ENCODE measurements at places on chromosomes 4 and X. TPM values are rescaled to one million over a fixed set of nuclear protein-coding genes. Genes with fewer than 3 reads are reported as not detected.

UGT2B15 gene
- 42.9 TPM for total RNA-seq

C4orf51 gene
- not detected for total RNA-seq

DNA sequence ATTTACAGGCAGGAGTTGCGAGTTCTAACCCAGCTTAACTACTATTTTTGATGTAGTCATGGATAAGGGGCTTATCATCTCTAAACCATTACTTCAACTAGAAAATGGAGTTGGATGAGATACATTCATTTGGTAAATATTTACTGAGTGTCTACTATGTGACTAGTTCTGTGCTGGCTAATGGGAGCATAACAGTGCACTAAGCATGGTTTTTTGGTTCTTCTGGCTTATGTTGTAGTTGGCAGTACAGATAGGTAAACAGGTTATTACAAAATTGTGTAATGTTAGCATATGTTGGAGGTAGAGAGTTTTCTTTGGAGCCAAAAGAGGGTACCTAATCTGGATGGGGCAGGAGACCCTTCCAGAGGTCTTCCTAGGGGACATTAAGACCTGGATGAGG is 25.8 kb upstream of the PI4K2B start:
- no peak for DNase-seq

MAGEA9B gene
- total RNA-seq, result not detected

DNA sequence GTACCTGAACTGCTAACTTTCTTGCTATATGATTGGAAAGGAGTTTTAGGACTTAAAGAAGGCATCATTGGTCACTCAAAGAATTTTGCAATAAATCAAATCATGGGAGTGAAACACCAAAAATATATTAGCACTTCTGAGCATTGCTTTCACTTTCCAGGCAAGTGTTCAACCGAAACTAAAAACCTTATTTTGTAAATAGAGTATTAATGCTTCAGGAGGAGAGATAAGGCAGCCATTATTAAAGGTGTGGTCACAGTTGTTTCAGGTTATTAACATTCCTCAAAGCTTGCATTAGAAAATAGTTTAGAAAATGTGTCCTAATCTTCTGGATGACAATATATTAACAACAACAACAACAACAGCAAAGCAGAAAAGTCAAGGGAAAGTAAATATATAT is 92.3 kb upstream of the TLL1 start:
- no peak for DNase-seq

DNA sequence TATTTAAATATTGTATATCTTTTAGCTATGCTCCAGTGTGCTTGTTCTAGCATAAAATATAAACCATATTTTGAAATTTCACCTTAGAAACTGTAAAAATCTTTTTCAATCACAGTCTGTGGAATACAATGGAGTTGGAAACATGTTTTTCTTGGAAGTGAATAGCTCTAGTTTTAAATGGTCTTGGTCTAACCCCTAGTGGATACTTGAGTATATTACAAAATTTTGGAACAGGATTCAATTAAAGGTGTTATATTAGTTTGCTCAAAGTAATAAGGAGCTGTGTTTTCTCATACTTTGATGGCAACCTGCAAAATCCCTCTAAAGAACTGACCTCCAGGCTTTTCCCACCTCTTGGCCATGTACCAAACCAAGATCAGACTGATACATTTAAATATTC is 48.2 kb downstream of the STK26 start:
- DNase-seq, result no peak

TMEM33 gene
- total RNA-seq, result 76.3 TPM

DNA sequence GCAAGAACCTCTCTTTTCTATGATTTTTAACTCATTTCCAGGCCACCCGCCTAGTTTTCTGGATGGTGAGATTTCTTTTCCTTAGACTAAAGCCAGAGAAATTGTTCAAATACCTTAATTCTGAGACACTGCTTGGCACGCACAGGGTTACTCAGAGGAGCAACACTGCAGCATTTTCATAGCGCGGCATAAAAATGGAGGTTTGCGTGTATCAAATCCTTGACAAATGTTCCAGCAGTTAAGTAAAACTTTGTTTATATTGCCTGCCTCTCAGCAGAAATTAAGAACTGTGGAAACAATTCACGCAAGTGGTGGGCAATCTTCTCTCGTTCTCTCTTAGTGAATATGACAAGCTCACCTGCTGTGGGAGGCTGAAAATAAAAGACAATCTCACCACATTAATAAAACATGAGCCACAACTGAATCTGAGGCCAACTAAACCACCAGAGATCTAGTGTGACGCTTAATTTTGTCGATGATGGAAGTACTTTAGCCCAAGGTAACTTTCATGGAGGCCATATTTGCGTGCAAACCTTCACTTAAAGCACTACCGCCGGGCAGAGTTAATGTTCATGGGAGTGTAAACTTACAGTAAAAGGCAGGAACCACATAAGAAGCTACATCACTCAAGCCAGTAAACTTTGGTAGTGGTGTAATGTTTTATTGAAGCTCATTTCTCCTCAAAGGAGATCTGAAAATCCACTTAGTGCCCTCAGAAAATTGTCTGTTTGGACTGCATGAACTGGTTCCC is 894.8 kb upstream of the EPHA5 start:
- DNase-seq, result no peak

RHOXF1 gene
- total RNA-seq, result not detected

GRCh38 chrX:153706799-153707198 is 17.4 kb downstream of the BCAP31 start:
- no peak for DNase-seq

GRCh38 chr4:113684534-113685091 is 76.9 kb downstream of the CAMK2D start:
- DNase-seq, result peak; percentile 46

GRCh38 chr4:17523662-17524061 is 8.7 kb downstream of the CLRN2 start:
- DNase-seq, result no peak

GRCh38 chrX:22141047-22141730 is 109.1 kb downstream of the PHEX start:
- DNase-seq, result no peak

- DNase-seq, result no peak
Measured at GRCh38 chr4:112270640-112271421, 14.9 kb downstream of the TIFA start.

GRCh38 chrX:143642426-143642825 is 6.5 kb upstream of the SLITRK4 start:
- no peak for DNase-seq
